ENCODE measurements at places on chromosomes 4 and X. TPM values are rescaled to one million over a fixed set of nuclear protein-coding genes. Genes with fewer than 3 reads are reported as not detected.
A peak's percentile ranks its signal among the peaks of the same experiment; 100 is the strongest.

DNA sequence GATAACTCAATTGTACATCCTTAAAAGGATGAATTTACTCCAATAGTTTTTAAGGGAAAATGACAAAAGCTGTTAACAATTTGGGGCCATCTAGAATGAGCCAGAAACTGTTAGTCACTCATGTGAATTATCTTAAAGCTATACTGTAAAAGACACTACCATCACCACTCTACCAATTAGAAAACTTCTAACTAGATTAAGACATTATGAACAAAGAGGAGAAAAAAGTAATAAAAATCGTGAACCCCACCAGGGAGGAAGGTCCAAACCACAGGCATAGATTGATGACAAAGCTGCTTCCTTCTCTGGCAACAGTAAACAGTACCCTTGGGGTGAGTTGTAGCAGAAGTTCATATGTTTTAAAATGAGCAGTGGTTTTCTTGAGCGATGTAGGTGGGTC, 106.1 kb downstream of the PDGFC start:
- DNase-seq, result peak; percentile 4

Gene FRMD7
- not detected for polyA plus RNA-seq

GRCh38 chr4:82358847-82359246, 14.9 kb downstream of the HNRNPD start:
- DNase-seq, result no peak

GRCh38 chr4:46508216-46508615, 118.3 kb upstream of the GABRA2 start:
- DNase-seq, result no peak

- DNase-seq, result no peak
These were observed 29.3 kb downstream of the PIGG start for GRCh38 chr4:528296-528695.

Gene BMP3
- polyA plus RNA-seq, result 0.04 TPM

Gene TKTL2
- polyA plus RNA-seq, result not detected

- no peak for DNase-seq
These were observed 837 bp downstream of the NAT8L start for GRCh38 chr4:2059726-2060602.

DNA sequence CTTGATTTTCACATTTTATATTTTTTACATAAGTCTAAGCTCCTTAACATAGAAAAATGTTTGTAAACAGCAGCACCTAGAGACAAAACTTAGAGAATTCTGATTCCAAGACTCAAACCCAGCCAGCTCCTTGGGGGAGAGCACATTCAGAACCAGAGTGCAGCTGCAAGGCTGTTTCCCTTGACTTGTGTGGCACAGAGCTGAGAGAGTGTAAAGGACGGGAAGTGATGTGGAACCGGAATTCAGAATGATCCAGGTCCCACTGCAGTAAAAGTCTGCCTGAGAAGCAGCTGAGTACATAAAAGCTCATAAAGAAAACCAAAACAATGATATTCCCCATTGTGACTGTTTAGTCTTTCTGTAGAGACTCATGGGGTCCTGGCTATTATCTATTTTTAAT, 713.8 kb downstream of the RAB28 start:
- DNase-seq, result no peak

- DNase-seq, result no peak
These were observed 70.6 kb downstream of the CLNK start for GRCh38 chr4:10613926-10614478.
